Glomerular endothelial cell (primary cell): ENCODE measurements at places on chromosomes 3 and 15. TPM values are rescaled to one million over a fixed set of nuclear protein-coding genes. Genes with fewer than 3 reads are reported as not detected.

Gene C3orf62
- 2.3 and 5.8 TPM in 2 replicates for total RNA-seq

Gene CD96
- not detected in 2 replicates for total RNA-seq

Gene AADACL2
- total RNA-seq = not detected in 2 replicates

Gene MOBP
- 0.23 TPM in 1 of 2 replicates, not detected in the other for total RNA-seq

Gene CHRNB4
- total RNA-seq = not detected in 2 replicates

DNA sequence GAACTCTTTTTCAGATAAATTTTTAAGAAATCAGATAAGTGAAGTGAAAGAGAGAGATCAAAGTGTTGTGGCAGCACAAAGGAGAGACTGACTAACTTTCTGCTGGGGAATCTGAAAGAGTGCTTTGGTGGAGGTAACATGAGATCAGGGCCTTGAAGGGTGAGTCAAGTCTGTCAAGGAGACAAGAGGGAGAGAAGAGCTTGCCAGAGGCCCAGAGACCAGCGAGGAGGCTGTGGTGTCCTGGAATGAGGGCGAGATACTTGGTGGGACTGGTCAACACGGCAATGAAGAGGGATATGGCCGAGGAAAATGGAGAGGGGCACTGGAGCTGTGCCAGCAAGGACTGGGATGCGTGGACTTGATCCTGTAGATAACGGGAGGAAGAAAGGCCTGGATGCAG lies 4.6 kb downstream of the TADA3 start:
- no peak for DNase-seq

GRCh38 chr3:179146911-179147513 lies 1.1 kb upstream of the PIK3CA start:
- peak; percentile 68 for DNase-seq

DNA sequence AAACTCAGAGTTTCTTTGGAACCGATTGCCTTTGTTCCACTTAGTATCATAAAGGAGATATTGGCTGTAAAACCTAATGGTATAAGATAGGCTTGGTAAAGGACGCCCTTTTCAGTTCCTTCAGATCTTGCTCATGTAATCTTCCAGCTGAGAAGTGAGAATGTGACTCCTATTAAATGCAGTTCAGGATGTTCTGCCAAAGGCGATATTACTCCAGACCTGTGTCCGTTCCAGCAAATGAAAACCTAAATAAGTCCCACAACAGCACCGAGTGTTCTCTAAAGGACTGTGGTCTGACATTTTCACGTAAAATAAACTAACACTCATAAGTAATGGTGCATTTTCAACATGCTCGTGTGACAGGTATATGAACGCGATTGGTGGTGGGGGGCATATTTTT lies 276.2 kb downstream of the FEZF2 start:
- no peak for DNase-seq

DNA sequence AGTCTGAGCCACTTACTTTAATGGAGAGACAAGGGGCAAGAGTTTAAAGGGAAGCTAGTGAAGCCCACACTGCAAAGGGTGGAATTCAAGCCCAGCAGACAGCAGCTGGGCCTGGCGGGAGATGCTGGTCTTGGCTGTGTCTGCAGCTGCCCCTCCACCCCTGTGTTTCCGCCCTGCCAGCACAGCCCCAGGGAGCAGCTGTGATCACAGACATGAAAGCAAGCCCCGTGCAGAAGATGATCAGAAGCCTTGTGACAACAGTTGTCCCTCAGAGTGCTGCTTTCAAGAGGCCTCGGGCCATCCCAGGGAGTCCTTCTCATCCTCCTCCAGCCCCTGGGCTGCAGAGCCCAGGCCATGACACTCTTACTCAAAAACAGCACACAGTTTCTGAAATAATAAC lies 24.1 kb upstream of the SLC6A1 start:
- no peak for DNase-seq

GRCh38 chr15:51736069-51736468 lies 1.4 kb downstream of the LYSMD2 start:
- DNase-seq = no peak

DNA sequence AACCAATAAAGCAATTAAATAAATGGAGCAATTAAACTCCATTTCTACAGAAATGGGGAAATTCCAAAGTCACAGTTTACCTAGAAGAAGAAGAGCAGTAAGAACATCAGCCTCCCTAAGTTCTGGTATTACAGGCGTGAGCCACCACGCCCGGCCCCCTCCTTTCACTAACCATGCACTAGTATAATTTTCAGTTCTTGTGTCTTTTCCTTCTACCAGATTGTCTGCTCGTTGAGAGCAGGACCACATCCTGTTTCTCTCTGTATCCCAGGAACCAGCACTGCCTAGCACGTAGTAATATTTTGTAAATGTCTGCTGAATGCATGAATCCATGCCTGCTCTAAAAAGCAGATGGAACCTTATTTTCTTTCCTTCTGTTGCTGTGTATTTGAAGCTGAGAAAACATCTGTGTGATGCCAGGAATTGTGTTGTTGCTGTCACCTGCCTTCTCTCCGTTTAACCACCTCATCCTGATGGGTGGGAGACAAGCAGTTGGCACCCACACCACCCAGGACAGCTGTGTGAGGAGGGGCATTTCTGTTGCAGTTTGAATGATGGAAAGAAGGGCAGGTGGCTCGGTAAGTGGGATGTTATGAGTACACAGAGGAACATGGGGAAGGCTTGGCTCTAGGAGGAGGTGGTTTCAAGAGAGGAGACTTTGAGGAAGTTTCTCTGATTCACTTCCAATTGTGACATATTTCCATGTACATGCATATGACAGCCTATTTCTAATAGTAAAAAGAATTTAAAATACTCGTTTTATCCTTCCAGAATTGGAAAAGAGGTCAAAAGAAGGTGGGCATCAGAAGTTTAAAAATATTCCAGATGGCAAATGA lies 30.1 kb downstream of the PXYLP1 start:
- DNase-seq = no peak
